T follicular helper cell (primary cell): ENCODE measurements at places on chromosomes 6 and 20.

- no peak for DNase-seq
Measured at GRCh38 chr20:17940224-17940971, 28.2 kb downstream of the SNX5 start.

- peak; percentile 22 for DNase-seq
Measured at GRCh38 chr6:144150710-144151657, 667 bp downstream of the STX11 start.

DNA sequence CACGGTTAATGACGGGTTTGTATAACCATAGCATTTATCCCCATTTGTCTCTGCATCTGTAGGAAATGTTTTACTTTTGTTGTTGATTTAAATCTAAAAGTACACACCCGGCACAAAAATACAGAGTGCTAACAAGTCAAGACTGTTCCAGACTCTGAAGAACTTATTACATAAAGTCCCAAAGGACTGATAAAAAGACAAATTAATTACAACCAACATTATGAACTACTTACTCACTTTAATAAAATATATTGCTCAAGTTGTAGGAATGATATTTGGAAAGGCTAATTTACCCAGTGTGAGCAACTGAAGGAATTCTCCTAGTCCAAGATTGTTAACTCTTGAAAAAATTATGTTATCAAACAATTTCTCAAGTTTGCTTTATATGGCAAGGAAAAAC is 115.6 kb downstream of the KIF13A start:
- DNase-seq, result no peak

GRCh38 chr6:71040043-71040442 is 83.2 kb upstream of the B3GAT2 start:
- DNase-seq, result no peak

GRCh38 chr20:53073636-53074415 is 101.7 kb downstream of the TSHZ2 start:
- no peak for DNase-seq

DNA sequence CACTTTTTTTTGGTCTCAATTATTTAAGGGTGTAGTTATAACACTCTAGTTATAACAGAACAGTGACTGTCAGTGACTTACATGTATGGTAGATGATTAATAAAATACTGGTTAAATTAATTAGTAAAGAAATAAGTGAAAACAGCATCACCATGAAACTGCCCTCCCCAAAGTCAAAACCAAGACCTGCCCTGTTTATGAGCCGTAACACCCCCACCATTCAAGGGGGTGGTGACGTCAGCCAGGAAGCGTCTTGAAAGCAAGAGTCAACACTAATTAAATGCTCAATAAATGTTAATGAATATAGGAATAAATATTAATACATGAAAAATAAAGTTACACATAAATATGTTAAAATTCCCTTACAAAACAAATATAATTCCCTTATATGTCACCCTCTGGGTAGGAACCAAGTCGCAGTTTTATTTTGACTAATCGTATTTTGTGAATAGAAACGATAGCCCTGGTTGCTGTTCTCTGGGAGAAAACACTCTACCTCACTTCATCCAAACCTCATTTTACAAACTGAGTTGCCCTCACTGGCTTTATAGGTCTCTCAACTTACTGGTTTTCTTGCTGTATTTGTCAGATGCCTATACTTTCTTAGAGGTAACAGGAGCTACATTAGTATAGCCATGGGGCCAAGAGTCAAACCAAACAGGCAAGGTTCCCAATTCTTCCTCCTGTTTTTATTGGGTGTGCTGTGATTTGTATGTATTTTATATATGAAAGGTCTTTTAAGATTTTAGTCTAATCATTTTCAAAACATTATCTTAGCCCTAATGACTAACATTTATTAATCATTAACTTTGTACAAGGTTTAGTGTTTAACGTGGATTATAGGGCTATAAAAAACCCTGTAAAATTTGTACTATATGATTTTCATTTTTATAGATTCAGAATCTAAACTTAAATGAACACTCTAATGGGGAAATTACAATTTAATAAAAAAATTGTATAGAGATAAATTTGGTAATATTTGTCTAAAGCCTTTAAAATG is 227.9 kb upstream of the IRAK1BP1 start:
- no peak for DNase-seq

GRCh38 chr6:168852376-168852884 is 401.2 kb downstream of the THBS2 start:
- DNase-seq, result no peak
